ENCODE measurements at places on chromosomes 12 and 14.

- DNase-seq: no peak
Observed at GRCh38 chr14:55516776-55517175, 63.2 kb upstream of the KTN1 start.

- DNase-seq: no peak
Observed at GRCh38 chr14:90609376-90609775, 206.9 kb downstream of the TTC7B start.

DNA sequence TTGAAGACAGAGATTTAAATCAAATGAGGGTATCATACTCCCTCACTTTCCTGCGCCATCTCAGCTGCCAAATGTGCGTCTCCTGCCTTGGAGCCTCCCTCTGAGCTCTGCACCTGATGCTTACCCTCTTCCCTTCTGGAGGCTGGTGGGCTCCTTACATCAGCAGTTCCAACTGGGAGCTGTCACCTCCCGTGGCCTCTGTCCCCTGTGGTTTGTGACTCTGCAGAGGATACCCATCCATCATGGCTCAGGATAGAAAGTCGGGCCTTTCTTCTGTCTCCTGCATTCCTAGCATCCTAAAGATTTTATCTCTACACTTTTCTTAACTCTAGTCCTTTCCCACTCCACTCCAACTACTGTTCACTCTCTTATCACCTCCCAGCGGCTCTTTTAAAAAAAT is 570.6 kb downstream of the BCL11B start:
- no peak for DNase-seq

DNA sequence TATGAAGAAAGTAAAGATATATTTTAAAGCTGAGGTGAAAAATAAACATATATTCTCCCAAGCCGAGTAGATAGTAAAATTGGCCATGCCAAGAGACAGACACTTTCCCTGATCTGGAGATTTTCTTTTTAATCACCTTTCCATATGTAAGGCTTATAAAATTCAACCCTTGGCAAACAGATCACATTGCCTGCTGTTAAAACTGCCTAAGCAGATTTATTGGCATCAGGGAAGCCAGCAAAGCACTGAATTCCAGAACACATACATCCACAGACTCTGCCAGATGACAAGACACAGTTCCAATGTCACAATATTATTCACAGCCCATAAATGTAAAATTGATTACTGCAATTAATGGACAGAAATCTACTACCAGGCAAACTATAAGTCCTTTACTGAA is 78.2 kb upstream of the GARIN2 start:
- no peak for DNase-seq

GRCh38 chr12:81174664-81175063 is 96.8 kb downstream of the ACSS3 start:
- DNase-seq: no peak

- DNase-seq: no peak
Observed at GRCh38 chr12:108527166-108527496, 12.1 kb downstream of the FICD start.

GRCh38 chr12:131458931-131459772 is 251.7 kb upstream of the SFSWAP start:
- DNase-seq: no peak

DNA sequence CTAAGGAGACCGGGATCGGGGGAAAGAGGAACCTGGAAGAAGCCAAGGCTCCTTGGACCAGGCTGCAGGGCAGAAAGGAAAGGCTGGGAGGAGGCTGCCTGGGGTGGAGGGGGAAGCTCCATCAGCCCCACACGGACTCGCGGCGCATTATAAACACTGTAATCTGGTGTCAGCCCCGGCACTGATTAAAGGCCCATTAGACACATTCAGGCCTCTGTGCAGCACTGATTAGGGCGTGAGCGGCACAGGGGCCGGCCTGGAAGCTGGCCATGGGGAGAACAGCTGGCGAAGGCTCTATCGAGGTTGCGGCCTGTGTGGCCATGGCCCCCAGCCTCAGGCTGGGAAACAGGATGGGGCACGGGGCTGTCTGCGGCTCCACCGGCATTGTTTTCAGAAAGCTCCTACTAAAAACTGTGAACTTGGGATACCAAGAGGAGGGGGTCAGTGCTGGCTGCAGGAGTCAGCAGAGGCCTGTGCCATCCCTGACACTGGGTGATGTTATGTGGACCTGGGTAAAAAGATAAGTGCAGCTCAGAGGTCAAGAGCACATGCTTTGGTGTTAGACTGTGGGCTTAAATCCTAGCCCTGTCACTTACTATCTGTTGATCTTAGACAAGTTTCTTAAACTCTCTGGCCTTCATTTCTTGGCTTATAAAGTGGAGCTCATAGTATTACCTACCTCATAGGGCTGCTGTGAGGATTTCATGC is 10.6 kb downstream of the ACVRL1 start:
- no peak for DNase-seq

DNA sequence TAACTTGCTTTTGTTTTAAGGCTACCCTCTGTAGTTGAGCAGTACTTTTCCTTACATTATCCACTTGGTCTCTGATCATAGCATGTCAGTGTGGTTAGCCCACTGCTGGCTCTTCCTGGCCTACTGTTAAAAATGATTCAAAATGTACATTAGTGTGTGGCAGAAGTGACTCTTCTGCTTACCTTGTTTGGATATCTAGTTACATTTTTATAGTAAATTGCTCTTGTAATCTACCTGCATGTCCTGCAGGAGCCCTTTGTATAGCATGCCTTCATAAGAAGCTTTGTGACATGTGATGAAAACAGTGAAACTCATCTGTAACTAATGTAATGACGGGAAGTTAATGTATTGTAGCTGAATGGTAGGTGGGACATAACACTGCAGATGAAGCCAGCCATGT is 8.1 kb downstream of the SPATS2 start:
- no peak for DNase-seq

DNA sequence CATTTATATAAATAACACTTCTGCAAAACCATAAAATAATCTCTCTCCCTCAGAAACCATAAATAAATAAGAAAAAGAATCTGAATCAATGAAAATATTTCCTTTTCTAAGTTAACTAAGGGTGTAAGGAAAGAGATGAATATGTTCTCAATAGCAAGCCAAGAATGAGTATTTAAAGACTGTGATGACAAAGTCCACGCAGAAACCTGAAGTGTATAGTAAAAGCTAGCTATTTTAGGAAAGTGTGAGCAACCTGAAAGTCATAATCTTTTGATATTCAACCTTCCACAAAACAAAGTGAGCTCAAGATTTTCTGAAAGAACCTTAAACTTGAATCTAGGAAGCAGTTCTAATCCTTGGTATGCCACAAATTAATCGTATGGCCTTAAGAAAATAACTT is 15.9 kb downstream of the EIF2S3B start:
- no peak for DNase-seq

DNA sequence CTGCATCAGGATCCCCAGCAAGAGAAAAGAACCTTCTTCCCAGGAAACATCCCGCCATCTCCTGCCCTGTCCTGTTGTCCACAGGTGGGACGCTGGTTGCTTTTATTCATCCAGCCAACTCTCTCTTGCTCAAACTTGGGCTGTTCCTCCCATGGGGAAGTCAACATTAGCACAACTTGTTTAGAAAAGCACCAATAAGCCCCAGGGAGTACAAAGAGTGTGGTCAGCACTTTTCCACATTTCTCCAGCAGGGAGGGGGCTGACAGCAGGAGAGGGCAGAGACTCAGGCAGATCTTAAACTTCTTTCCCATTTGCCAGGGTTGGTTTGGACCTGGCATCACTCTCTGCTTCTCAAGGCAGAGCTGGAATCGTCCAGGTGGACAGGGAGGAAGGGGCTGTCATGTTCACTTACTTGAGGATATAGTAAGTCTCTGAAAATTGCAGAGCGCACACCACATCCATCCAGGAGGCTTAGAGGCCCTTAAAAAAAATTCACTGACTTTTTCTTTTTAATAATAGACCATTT is 74.9 kb downstream of the RBM19 start:
- no peak for DNase-seq

GRCh38 chr12:131963381-131963780 is 13.6 kb downstream of the EP400 start:
- DNase-seq: no peak

DNA sequence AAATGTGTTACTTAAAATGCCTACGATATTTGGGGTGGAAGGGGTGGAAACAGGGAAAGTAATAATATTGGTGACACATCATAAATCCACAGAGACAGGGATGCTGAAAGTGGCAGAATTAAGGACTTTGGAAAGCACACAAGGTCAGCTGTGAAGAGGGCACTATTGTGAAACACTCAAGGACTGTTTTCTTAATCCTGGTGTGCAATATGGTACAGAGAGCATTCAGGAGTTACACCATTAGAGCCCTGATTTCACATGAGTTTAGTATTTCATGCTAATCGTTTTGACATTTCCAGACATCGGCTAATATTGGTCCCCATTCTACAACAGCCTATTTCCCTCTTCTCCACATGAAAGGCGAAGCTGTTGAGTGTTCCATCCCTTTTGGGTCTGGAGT is 219.2 kb downstream of the MSRB3 start:
- DNase-seq: no peak

GRCh38 chr14:54048311-54048710 is 91.7 kb upstream of the BMP4 start:
- DNase-seq: no peak

DNA sequence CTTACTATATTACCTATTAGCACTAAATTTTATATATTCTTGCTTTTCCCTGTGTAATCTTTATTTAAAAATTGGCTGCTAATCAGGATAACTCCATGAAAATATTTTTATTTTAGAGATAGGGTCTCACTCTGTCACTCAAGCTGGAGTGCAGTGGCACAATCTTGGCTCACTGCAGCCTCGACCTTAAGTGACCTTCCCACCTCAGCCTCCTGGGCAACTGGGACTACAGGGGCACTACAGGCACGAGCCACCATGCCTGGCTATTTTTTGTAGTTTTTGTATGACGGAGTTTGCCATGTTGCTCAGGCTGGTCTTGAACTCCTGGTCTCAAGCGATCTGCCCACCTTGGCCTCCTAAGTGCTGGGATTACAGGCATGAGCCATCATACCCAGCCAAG is 32.4 kb upstream of the VCPKMT start:
- DNase-seq: no peak

DNA sequence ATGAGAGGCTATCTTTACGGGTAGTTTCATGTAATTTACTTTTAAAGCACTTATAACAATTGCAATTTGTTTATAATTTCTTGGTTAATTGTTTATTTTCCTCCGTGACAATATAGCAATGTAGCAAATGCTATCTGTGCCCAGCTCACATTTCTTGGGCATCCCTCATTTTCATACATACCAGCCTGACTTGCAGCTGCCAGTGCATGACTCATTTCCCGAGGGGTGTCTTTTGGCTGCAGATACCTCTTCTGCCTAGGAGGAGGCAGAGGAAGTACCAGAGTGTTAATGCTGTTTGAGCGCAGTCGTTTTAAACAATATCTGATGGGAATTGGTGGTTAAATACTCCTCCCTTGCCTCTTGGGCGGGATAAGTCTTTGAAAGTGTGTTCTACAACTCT is 104.2 kb upstream of the ABCD2 start:
- no peak for DNase-seq

GRCh38 chr12:19706936-19707335 is 267.6 kb downstream of the AEBP2 start:
- DNase-seq: no peak

DNA sequence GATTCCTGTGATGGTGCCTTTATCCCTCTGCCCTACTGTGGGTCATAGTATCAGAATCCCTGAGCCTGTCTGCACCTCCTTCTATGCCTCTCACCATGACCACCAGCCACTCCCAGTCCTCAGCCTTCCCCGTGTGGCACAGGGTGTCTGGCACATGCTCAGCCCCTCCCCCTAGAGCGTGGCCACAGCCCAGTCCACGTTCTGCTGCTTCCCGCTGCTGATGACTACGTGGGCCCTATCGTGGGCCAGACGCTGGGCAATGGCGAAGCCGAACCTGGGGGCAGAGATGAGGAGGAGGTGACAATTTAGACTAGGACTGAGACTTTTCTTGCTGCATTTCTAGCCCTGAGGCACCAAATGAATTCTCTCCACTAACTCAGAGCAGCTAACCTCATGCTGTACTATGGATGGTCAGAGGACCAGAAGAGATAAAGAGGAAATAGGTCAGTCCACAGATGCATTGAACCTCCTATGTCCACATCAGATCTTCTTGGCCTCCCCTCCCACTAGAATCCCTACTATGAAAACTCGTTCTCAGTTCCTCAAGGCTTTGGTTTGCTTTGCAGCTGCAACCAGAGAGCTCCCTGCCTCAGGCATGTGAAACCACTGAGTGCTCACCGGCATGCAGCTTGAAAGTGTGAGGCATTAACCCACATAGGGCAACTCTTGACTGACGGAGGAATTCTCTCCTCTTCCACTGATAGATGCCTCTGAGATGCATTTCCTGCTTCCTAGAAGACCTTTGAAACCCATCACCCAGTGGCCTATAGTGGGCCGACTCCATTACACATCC is 126.3 kb upstream of the DHRS4 start:
- DNase-seq: no peak

- no peak for DNase-seq
Observed at GRCh38 chr14:27384124-27384523, 786.3 kb upstream of the NOVA1 start.
